ENCODE measurements at places on chromosomes 12 and 14.

GRCh38 chr14:89393222-89393745 is 23.7 kb downstream of the FOXN3 start:
- peak; percentile 2 for DNase-seq

GRCh38 chr12:107277855-107278254 is 184.5 kb upstream of the CRY1 start:
- no peak for DNase-seq

DNA sequence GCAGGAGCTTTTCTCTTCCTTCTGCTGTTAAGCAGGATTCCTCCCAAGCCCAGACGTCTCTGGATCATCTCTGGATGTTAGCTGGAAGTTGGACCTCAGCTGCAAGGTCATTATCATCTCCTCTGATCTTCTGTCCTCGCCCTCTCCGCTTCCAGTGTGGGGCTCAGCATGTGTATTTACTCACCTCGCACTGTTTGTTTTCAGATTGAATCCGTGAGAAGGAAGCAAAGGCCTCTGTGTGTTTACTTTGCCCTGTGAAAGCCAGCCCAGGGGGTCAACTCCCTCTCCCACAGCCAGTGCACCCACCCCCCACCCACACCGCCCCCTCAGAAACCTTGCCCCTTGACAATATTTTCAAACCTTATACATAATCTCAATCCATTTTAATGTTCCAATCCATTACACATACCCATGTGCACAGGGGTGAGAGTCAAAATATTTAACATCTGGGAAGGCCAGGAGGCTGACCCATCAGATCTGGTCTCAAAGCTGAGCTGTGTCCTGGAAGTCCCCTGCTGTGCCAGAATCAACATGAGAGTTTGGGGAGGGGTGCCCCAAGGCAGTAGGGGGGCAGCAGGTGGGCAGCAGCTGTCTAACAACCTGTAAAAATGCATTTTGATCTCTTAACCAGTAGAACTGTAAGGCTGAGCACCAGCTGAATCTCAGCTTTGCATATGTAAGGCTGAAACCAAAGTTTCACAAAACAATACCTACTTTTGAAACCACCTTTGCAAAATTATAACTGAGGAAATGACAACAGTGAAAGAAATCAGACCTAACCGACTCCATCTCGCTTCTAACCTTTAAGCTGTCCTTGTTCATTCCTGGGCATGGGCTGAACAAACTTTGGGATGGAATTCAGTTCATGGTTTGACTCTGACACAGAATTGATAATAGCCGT is 157.9 kb downstream of the ZNF664 start:
- no peak for DNase-seq

- no peak for DNase-seq
Observed at GRCh38 chr14:35789651-35790050, 19.4 kb downstream of the RALGAPA1 start.

GRCh38 chr14:76742966-76743365 is 18.3 kb upstream of the VASH1 start:
- no peak for DNase-seq

- no peak for DNase-seq
Observed at GRCh38 chr14:89298056-89298834, 118.8 kb downstream of the FOXN3 start.

- DNase-seq, result no peak
Observed at GRCh38 chr14:71482671-71483070, 449.6 kb upstream of the RGS6 start.

- no peak for DNase-seq
Observed at GRCh38 chr14:91108941-91109611, 4.8 kb upstream of the DGLUCY start.

GRCh38 chr12:68106160-68106559 is 53.4 kb downstream of the IFNG start:
- no peak for DNase-seq

DNA sequence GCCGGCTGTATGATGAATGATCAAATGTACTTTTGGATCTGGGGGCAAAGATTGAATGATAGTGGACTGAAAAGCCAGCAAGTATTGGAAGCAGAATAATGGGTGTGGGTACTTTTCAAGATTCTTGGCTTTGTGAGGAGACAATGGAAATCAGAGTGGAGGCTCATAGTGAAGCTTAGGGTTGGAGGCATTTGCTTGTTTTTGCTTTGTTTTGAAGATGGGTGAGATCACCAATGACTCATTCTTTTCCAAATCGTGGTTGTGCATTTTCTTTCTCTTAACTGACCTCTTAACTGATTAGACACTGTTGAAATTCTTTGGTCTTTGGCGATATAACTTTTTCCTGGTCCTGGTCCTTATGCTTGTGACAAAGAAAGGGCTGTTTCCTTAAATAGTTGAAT is 54.4 kb downstream of the PELI2 start:
- DNase-seq, result no peak
